ENCODE measurements at places on chromosomes 12 and 14.

GRCh38 chr14:34211732-34212131, 250.3 kb downstream of the SPTSSA start:
- DNase-seq, result no peak

DNA sequence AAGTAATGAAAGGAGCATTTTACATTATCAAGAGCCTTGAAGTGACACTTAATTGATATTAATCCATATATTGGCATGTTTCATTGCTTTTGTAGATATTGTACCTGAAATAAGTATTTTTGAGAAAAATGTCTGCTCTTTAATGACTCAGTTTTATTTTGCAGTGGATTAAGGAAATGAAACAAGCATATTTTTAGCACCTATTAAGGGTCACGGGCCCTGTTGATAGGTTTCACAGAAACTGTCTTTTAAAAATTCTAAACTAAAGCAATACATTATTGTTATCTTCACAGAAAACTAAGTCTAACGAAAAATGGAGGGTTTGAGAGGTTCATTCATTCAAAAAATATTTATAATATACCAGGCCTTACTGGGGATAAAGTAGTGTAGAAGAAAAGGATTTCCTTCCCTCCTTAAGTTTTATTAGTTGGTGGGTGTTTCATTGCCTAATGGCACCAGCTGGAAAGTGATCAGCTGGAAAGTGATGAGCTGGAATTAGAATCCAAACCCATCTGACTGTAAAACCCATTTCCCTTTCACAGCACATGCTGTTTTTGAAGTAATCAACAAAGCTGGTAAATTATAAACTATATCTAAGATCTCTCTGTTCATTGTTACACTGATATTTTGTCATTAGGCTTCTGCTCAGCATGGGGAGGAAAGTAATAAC, 54.2 kb downstream of the PTPRQ start:
- DNase-seq, result no peak

DNA sequence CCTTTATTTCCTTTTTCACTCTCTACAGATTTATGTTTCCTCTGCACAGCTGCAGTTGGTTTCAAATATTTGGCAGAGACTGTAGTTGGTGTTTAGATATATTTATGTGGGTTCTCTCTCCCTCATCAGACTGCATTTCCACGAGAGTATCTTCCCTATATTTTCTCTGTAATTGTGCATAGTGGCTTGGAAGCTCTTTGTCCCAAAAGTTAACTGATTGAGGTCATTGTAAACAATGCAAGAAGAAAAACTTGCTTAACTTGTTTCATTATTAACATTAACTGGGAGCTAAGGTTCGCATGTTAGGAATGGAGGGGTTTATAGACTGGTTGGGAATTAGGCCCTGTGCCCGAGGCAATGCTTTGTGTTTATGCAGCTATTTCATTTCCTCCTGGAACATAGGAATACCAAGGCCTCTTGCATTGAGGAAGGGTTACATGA, 216.9 kb upstream of the HMGA2 start:
- DNase-seq, result no peak

DNA sequence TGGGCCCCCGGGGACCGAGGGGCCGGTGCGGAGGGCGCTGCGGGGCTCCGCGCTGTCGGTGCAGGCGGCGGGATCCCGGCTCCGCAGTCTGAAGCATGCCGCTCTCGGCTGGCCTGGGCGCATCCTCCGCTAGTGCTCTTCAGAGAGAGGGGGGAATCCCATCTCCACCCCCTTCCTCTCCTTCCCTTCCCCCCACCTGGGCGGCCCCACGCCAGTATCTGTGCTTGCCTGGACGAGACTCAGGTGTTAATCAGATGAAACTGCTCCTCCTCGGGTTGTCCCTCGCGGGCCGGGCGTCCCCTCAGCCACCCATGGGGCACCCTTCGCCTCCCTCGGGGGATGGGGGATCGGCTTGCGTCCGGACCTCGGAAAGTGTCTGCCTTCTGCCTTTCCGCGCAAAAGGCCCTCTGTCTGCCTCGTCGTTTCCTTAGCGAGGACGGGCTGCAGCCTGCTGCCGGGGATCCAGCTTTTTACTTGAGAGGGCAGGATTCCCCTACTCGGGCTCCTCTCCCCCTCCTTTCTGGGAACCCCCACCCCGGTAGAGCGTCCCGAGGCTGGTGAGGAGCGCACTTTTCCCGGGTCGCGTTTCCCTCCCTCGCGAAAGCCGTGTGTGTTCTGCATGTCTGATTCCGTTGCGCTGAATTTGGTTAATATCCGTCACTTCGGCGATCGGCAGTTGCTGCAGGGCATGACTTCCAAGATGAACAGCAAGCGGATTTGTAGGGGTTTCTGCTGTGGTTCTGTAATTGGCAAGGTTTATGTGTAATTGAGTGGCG, 1.1 kb downstream of the GPHN start:
- DNase-seq, result peak; percentile 33

DNA sequence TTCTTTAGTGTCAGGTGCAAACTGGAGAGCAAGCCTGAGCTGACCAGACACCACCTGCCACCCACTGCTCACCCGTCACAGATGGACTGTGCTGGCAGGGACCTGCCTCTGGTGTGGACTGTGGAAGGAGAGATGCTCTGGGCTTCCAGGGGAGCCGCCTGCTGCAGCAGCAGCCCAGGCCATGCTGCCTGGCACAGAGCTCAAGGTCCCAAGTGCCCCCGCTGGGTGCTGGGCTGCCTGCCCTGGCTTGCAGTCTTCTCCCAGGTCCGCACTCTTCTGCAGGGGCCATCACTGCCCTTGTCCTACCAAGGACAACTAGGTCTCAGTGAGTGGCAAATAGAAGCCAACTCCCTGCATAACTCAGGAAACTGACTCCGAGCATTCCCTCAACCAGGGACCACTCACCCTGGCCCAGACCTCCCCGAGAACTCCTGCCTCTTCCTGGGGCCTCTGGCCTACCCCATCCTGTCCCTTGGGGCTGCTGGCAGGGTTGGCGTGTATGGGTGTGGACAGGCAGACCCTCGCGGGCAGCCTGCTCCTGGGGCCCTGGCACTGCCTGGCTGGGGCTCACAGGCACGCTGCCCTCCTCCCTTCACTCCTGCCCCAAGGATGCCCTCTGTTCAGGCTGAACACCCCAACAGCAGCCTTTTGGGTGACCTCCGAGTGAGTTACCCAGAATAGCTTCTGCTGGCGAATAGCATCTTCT, 9.3 kb downstream of the AMN start:
- DNase-seq, result no peak

DNA sequence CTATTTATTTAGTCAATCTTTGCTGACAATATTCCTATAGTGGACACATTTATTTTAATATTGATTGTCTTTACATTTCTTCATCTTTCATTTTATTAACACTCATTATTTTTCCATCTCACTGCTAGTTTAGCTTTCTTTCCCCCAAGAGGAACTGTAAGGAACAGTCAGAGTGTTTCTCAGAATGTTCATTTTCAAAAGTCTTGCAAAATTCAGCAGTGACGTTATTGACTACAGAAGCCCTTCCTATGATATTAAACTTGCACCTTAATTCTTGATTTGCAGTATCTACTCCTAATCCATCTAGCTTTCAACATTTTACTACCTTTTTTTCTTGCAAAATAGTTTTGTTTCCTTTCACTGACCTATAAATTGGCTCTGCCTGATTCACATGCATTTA, 13.0 kb downstream of the CLEC2B start:
- no peak for DNase-seq

DNA sequence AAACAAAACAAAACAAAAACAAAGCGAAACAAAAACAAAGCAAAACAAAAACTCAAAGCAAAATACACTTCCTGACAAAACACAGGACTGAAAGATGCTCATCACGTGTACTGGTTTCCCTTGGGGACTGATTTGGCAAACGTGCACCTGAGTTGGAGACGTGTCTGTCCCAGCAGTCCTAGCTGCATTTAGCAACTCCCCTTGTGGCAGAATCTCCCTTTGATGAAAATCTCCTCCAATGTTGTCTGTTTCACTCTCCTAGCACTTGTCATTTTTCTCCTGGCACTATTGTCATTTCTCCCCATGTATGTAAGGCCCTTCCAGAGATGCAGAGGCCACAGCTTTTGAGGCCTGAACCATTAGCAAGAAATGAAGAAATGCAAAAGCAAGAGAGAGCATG, 6.8 kb upstream of the SLC24A4 start:
- DNase-seq, result no peak

GRCh38 chr14:105581551-105582341, 55.4 kb downstream of the TMEM121 start:
- DNase-seq, result no peak

DNA sequence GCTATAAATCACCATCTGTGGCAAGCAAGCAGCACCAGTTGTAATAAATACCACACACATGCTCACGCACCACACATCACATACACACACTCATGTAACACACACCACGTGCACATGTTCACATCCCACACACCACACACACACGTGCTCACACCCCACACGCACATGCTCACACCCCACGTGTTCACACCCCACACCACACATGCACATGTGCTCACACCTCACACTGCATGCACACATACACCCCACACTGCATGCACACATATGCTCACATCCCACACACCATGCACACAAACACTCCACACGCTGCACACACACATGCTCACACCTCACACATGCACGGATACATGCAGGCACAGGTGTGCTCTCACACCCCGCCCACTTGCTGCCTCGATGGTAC, 22.9 kb upstream of the ANKLE2 start:
- no peak for DNase-seq

GRCh38 chr14:101449114-101449513, 112.2 kb upstream of the DIO3 start:
- DNase-seq, result no peak

- DNase-seq, result no peak
These were observed 1.9 kb downstream of the EGLN3 start for GRCh38 chr14:33948869-33949408.

DNA sequence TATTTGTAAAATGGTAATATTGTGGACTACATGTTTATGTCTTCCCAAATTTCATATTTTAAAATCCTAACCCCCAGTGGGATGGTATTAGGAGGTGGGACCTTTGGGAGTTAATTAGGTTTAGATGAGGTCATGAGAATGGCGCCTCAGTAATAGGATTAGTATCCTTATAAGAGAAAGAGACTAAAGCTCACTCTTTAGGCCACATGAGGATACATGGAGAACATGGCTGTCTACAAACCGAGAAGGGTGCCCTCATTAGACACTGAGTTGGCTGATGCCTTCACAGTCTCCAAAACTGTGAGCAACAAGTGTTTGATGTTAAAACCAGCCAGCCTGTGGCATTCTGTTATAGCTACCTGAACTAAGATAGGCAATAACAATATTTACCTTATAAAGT, 58.3 kb upstream of the OTOGL start:
- DNase-seq, result no peak

DNA sequence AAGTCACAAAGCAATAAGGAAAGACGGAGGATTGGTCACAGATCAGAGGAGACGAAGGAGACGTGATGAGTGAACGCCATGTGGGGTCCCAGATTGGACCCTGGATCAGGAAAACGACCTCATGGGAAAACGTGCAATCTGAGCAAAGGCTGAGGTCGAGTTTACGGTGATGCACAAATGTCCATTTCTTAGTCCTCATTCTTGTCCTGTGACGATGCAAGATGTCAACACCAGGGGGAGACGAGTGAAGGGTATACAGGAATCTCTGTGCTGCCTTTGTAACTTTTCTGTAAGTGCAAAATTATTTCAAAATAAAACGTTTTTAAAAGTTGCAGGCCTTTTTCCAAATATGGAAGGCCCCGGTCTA, 329.8 kb downstream of the MED13L start:
- no peak for DNase-seq

- no peak for DNase-seq
These were observed 12.9 kb downstream of the CTDSP2 start for GRCh38 chr12:57833672-57834071.

GRCh38 chr14:105465209-105466031, 9.2 kb upstream of the CRIP2 start:
- DNase-seq, result peak; percentile 41

DNA sequence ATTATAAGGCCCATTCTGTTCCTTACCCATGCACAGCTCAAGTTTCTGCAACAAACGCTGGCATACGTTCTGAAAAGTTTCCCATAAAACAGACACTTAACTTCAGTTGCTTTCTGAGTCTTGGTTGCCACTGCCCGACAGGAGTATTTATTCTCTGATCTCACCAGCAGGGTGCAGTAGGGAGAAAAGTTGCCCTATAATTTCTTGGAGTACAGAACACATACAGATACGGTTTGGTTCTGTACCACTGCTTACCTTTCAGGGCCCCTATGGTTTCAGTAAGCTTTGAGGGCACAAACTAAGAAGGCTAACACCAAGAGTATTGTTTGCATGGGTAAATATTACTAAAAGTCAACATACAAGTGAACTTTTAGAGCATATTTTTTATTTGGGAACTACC, 77.9 kb downstream of the SPATA7 start:
- DNase-seq, result peak; percentile 58

DNA sequence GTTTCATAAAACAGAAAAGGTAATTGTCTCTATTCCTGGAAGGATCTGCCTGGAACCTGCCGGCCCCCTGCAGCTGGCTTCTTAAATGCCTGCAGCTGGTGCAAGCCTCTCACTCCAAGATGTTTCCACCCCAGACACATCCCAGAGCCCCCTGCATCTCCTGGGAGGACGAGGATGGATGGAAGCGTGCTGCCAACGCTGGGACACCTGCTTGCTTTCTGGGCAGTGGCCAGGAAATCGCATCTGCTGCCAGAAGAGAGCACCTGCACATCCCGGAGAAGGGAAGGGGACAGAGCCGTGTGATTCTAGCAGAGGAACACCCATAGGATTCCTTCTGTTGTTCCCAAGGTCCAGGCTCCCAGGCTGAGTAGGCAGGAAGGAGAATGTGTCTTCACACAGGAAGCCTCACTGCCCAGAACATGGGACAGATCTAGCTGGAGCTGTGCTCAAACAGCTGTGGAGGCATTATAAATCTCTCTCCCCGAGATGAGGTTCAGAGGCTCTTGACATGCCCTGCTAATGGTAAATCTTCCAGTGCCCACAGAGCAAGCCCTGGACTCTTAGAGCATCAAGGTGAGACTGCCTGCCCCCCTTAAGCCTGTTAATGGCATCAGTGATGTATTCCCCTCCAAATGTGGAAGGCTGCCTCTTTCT, 138.8 kb upstream of the MAP1LC3B2 start:
- DNase-seq, result no peak

GRCh38 chr14:95769976-95770375, 56.1 kb upstream of the TCL1A start:
- no peak for DNase-seq

DNA sequence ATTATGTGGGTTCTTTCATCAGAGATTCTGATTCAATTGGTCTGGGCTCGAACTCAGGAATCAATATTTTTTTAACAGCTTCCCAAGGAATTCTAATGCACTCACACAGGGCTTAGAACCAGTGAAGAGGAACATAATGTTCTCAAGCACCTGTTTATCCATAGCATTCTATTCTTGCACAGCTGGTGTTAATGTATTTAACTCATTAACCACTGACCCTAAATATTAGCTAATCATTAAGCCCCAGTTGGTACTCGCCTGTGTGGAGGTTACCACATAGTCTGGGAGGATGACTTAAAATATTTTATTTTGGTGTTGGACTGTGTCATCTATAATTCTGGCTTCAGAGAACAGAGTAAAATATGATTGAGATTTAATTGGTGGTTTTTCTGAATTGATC, 45.3 kb downstream of the LRP6 start:
- DNase-seq, result no peak

GRCh38 chr14:33728010-33728498, 222.8 kb downstream of the EGLN3 start:
- no peak for DNase-seq

GRCh38 chr14:64614166-64614565, 64.4 kb downstream of the PPP1R36 start:
- peak; percentile 42 for DNase-seq

- DNase-seq, result no peak
These were observed 283.1 kb downstream of the TMEM117 start for GRCh38 chr12:44118946-44119345.
